ENCODE measurements at places on chromosomes 12 and 14.

GRCh38 chr12:103832048-103832997 is 8.7 kb downstream of the NT5DC3 start:
- DNase-seq, result no peak

GRCh38 chr14:51897791-51898355 is 37.5 kb downstream of the GNG2 start:
- DNase-seq, result no peak

GRCh38 chr14:33671556-33671955 is 279.3 kb downstream of the EGLN3 start:
- DNase-seq, result no peak

- no peak for DNase-seq
Observed at GRCh38 chr14:85247071-85247470, 282.9 kb upstream of the FLRT2 start.

GRCh38 chr12:96048393-96048969 is 13.1 kb upstream of the LTA4H start:
- no peak for DNase-seq

DNA sequence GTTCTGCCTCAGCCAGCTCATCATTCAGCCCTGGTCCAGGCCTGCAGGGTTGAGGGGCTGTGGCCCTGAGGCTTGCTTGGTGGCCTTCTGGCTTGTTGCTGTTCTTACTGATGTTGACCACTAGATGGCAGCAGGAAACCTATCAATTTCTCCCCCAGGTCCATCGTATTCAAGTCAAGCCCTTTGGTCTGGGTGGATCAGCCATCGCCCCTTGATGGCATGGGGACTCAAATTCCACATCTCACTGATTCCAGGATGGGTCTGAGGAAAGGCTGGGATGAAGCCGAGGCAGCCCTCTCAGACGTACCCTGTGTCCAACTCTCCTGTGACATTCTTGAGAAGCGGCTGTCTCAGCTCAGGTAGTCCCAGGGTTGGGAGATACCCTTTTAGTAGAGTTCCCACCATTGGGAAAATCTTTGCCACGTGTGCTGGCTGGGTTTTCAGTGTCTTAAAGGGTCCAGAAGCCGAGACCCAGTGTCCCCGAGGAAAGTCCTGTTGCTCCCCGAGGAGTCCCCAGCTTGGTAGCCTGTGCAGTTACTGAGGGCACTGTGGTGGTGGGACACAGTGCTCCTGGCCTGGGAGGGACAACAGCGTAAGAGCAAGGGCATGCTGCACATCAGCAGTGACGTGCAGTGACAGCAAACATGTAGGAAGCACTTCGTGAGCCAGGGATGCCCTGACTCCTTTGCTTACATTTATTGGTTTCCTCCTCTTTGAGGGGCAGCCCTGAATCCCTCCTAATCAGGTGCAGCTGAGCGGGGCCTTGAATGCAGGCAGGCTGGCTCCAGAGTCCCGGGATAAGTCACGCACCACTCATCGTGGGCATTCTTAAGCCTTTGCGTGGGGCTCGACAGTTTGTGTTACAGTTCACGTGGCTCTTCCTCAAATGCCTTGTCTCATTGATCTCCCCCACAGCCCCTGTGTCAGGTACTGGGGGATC is 58.6 kb downstream of the TSPAN9 start:
- DNase-seq, result no peak

- DNase-seq, result no peak
Observed at GRCh38 chr14:98101323-98101722, 1170.7 kb downstream of the BCL11B start.

DNA sequence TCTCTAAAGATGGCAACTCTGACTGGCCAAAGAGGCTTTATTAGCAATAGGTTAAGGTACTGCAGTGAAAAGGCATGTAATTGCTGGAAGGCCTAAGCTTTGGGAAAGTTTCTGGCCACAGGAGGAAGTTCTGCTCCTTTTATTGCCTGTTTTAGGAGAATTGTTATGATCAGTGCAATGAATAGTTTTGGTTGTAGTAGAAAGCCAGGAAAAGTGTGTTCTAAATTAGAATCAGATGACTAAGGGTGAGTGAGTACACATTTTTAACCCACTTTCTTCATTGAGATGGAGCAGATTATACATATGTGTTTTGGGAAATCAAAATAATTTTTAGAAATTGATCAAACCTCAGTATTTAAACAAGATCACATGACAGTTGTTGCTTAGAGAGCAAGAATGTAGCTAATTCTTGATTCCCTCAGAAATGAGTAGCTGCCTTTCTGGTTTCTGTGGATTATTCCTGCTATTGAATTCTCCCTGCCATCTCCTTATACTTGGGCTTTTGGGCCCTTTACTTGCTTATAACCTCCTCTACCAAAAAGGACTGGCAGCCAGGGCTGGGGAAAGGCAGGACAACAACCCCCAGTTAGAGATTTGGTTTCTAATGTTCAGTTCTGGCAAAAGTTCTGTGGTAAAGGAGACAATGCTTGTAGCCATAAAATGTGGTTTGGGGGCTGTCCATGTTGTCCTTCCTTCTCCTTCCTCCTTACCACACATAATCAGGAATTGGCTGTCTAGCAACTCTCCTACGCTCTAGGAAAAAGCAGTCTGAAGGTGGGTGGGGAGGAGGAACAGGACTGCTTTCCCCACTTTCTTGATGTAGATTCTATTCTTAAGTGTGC is 217.1 kb downstream of the SLC38A4 start:
- DNase-seq, result peak; percentile 70

- no peak for DNase-seq
Observed at GRCh38 chr12:122869207-122869973, 26.5 kb downstream of the VPS37B start.

DNA sequence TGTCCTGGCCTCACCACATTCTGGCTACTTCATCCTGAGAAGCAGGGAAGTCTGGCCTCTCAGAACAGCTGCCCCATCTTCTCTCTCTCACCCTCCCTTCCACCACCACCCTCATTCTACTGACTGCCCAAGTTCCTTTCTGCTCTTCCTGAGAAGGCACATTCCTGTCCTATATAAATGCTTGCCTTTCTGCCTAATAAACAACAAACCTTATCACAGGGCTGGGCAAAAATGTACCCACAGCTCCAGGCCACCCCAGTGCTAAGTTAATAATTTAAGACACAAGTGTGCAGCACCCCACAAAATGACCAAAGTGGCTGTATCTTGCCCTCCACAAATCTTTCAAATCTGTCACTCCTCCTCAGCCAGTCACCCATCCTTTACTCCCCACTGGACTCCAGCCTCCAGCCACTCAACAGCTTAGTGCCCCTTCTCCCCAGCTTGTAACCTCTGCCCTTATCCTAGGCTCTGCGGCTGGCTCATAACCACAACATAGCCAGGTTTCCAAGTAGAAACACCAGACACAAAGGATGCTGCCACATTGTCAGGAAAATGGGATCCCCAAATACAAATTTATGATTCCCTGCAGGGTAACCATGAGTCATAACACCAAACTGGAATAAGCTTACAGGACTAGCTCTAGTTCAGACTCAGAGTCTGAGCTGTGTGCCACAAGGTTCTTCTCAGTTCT is 15.0 kb downstream of the OXA1L start:
- DNase-seq, result peak; percentile 19

DNA sequence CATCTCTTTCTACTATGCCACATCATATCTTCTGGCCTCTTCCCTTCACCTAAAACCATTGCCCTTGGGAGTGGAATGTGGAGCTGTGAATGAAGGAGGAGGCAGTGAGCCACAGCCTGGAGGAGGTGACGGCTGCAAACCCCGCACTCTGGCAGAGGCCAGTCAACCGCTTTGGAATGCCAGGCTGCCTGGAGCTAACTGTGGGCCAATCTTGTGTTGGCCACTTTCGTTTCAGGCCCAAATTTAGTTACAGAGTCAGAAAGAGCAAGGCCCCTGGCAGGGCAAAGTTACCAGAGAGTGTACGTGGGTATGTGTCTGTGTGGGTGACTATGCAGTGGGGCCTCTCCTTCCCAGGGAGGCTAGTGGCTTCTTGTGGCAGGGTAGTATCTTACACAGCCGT is 40.1 kb downstream of the CACNA1C start:
- DNase-seq, result no peak

DNA sequence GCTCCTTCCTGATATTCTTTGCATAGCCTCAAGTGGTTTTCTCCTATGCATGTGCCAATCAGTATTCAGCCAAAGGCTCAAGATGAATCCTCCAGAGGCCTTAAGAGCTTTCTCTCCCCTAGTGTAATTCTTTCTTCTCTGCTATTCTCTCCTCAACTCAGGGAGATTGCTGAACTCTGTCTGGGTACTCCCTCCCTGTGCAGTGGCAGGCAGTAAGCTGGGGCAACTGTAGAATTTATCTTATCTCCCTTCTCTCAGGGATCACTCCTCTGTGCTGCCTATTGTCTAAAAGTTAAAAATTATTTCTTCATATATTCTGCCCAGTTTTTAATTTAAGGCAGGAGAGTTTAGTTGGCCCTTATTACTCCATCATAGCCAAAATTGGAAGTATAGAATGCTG is 28.5 kb upstream of the RTRAF start:
- no peak for DNase-seq

DNA sequence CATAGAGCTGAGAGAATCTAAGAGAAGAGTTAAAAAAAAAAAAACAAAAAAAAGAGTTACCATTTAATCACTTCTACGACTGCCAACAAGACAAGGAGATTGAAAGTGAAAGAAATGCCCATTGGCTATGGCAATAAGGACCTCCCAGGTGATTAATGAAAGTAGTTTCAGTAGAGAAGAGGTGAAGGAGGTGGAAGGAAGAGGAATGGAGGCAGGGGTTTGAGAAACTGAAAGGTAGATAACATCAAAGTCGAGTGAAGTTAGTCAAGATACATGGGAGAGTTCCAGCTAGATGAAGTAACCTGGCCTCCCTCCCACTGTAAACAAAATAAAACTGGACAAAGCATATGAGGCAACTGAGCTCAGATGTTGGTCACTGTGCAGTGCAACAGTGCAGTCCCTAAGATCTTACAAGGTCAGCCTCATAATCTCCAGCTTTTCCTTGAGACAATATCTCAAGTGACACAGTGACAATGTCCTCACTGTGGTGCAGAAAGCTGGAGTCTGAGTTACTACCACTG is 118.0 kb upstream of the CCDC198 start:
- no peak for DNase-seq

- no peak for DNase-seq
Observed at GRCh38 chr12:118581371-118581770, 205.0 kb downstream of the SUDS3 start.

DNA sequence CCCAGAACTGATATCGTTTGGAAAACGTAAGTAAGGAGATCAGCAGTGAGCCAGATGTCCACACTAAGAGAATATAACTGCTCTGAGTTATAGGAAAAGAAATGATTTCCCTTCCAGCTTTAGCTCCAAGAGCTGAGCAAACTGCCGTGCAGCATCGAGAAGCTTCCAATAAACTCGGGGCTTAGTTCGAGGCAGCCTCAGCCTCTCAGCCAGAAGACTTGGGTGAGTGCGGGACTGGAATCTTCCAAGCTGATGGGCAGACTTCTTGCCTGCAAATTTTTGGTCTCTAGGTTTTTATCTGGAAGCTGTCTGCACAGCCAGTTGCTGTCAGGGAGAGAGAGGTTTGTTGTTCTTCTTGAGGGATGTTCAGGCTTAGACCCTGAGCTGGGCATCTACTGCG is 196.1 kb downstream of the PHETA1 start:
- DNase-seq, result no peak

- DNase-seq, result no peak
Observed at GRCh38 chr14:24129410-24129998, 955 bp upstream of the FITM1 start.

DNA sequence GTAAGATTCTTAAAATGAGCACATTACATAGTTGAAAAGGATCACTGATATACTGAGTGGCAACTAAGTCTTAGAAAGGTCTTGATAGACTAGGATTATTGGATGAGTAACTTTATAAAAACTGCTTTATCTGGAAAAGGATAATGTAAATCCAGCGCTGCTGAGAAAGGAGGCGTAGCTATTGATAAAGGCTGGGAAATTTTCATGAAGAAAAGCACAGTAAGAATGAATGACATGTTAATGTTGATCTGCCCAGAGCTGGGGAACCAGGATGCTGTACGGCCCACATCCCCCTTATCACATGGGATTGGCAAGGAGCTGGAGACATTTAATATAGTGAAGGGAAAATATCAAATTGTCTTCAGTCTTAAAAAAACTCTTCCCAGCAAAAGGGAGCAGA is 174.0 kb downstream of the APAF1 start:
- no peak for DNase-seq

DNA sequence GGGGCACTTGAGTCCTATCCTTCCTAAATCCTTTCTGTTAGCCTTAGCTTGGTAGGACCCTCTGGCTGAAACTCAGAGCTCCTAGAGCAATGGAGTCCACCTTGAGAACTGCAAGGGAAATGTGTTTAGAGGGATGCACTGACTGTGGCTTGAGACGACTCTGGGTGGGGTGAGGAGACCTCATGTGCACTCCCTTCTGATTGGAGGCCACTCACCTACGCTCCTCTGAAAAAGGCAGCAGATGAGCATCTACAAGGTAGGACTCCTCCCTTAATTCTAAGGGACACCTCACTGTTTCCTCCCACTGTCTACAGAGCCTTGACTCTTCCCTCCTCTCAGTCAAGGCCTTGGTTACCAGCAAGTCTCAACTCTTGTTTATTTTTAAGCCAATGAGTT is 1.0 kb downstream of the MAP3K12 start:
- DNase-seq, result no peak

DNA sequence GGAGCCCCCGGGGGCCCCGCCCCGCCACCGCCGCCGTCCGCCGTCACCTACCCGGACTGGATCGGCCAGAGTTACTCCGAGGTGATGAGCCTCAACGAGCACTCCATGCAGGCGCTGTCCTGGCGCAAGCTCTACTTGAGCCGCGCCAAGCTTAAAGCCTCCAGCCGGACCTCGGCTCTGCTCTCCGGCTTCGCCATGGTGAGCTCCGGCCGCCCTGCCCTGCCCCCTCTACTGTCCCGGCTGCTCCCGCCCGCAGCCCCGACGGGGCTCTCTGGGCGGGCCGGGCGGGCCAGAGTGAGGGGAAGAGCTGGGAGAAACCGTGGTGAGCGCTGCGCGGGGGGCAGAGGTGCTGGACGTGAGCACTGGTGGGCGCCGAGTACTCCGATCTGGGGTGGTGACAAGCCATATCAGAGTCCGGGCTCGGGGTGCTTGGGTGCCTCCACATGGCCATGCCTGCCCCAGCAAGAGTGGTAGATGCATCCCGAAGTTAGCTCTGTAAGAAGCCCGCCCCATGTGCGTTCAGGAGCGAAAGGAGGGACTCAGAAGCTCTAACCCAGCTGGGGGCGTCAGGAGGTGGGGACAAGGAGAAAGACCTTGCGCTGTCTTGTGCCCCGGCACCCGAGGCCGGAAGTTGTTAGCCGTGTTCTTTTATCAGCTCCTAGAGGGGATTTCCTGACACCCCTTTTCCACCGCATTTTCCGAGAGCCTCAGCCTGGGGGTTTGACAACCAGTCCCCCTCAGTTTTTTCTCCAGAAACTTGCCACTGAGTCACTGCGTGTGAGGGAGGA is 717 bp downstream of the ORAI1 start:
- peak; percentile 42 for DNase-seq

All from GM04504 (cell line).